ENCODE measurements at places on chromosomes 5 and 9. TPM values are rescaled to one million over a fixed set of nuclear protein-coding genes. Genes with fewer than 3 reads are reported as not detected.

GRCh38 chr5:170907758-170908157 is 45.9 kb downstream of the RANBP17 start:
- no peak overlapping the region for H3K4me3 ChIP-seq
- no peaks in the 10 kb centered on the region for H3K4me1 ChIP-seq
- no peaks in the 10 kb centered on the region for H3K27me3 ChIP-seq
- no peaks in the 10 kb centered on the region for H3K36me3 ChIP-seq
- no peak overlapping the region for H3K27ac ChIP-seq

DNA sequence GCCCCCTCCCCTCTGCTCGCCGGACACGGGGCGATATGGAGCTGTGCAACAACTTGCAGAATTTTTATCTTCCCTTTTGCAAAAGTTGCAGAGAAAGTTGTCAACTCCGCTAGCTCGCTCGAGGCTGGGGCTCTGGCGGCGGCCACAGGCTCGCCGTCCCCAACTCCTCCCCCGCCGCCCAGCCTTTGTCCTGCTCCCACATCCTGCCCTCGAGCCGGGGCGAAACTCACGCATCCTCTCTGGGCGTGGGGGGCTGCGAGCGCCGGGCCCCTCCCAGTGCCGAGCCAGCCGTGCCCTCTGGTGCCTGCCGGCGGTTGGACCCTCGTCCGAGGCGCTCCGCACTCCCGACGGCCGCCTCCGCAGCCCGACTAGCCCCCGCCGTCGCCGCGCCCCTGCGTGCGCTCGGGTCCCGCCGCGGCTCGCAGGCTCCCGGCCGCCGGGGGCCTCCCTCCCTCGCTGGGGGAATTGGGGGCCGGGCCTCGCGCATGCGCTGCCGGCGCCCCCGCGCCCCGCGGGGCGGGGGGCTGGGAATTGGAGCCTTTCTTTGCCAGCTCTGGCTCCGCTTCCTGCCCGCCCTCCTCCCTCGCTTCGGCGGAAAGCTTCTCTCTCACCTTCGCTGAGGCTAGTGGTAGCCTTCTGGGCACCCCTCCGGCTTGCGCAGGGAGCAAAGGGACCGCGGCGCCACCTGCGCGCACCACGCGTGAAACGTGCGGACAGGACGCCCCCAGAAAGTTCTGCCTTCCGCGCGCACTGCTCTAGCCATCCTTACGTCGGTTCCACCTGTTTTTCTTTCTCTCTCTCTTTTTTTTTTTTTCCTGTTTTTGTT is at the start of gene CCNJL:
Gene CCNJL, minus strand, starts transcription at position 431 of the 826 bp plus-strand sequence. CDS start 641 bp downstream, outside the sequence.
- peaks cover 7% of the 10 kb centered on the region for H3K27me3 ChIP-seq
- H3K27ac ChIP-seq = peak within 1 kb of the TSS; percentile 5
- peak within 1 kb of the TSS; percentile 38 for H3K4me3 ChIP-seq
- H3K36me3 ChIP-seq = no peaks in the 10 kb centered on the region
- peak; percentile 62 for DNase-seq
- H3K4me1 ChIP-seq = no peaks in the 10 kb centered on the region

- no peak overlapping the region for H3K27ac ChIP-seq
- no peak overlapping the region for H3K4me3 ChIP-seq
- H3K4me1 ChIP-seq = no peaks in the 10 kb centered on the region
- no peaks in the 10 kb centered on the region for H3K27me3 ChIP-seq
These were observed 379.0 kb downstream of the GLIS3 start for GRCh38 chr9:3920604-3921582.

DNA sequence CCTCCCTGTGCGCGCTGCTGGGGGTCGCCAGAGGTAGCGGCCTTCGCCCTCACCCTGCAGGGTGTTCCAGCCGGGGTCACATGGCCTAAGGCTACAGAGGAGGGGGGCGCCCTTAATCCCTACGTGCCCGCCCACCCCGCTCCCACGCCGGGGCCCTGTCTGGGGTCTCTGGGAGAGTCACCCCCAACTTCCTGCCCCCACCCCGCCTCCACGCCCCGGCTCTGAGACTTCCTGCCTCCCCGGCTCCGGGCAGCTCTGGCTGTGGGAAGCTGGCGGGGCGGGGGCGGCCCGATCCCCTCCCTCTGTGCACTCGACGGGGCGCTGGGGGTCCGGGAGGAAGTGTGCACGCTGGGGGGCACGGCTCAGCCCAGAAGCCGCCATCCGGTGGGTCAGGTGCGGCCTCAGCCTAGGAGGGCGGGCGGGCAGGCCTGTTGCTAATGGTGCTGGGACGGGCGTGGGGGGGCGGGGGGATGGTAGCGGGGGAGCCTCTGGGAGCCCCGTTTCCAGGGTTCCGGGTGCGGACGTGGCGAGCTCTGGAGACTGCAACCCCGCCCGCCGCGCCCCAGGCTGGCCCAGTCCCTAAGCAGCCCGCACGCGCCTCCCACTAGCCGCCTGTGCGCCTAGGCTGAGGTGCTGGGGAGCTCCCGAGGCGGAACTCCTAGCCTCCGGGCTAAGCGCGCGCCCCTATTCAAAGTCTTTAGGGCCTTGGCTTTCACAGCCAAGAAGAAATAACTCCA is 61.6 kb downstream of the CXXC5 start:
- H3K4me1 ChIP-seq = no peaks in the 10 kb centered on the region
- H3K27ac ChIP-seq = no peak overlapping the region
- H3K36me3 ChIP-seq = no peaks in the 10 kb centered on the region
- DNase-seq = no peak
- no peak overlapping the region for H3K4me3 ChIP-seq

GRCh38 chr9:14960881-14961280 is 50.7 kb upstream of the FREM1 start:
- H3K27me3 ChIP-seq = no peaks in the 10 kb centered on the region
- H3K27ac ChIP-seq = no peak overlapping the region
- H3K36me3 ChIP-seq = no peaks in the 10 kb centered on the region

- DNase-seq = no peak
- H3K27me3 ChIP-seq = no peaks in the 10 kb centered on the region
- H3K4me1 ChIP-seq = no peaks in the 10 kb centered on the region
- H3K36me3 ChIP-seq = no peaks in the 10 kb centered on the region
- H3K27ac ChIP-seq = no peak overlapping the region
- H3K4me3 ChIP-seq = no peak overlapping the region
These were observed 299.1 kb upstream of the TYRP1 start for GRCh38 chr9:12394105-12394504.

DNA sequence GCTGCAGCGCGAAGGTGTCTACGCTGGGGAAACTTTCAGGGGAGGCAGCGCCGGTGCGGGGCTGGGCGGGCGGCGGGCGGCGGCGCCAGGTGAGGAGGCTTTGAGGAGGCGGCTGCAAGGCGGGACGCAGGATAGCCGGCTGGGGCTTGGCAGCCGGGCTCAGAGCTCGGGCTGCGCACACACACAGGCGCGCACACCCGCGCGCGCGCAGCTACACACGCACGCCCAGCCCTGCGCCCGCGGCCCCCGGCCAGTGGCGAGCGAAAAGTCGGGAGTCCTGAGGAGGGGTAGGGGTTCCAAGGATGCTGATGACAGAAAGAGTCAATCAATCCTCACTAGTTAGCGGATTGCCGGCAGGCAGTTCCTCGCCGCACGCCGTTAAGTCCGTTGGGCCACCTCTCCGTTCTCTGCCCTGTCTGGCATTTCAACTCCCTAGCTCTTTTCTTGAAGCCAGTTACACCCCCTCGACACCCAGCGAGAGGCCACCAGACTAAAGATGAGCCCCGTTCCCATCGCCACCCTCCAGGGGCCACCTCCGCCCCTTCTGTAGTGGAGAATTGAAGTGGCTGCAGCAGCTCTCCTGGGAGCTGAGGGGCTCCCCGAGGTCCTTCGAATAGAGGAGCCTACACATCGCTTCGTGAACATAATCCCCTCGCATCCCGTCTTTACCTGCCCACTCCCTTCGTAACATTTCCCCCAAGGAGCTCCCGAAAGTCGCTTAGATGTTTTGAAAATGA is 1640.3 kb upstream of the C9orf72 start:
- DNase-seq = peak; percentile 44
- H3K36me3 ChIP-seq = no peaks in the 10 kb centered on the region
- no peak within 1 kb of the TSS for H3K27ac ChIP-seq
- peak within 1 kb of the TSS; percentile 9 for H3K4me3 ChIP-seq

GRCh38 chr5:101915554-101915953 is 380.5 kb downstream of the SLCO4C1 start:
- H3K27ac ChIP-seq = no peak overlapping the region
- no peaks in the 10 kb centered on the region for H3K27me3 ChIP-seq
- no peaks in the 10 kb centered on the region for H3K4me1 ChIP-seq
- H3K36me3 ChIP-seq = no peaks in the 10 kb centered on the region
- no peak for DNase-seq

DNA sequence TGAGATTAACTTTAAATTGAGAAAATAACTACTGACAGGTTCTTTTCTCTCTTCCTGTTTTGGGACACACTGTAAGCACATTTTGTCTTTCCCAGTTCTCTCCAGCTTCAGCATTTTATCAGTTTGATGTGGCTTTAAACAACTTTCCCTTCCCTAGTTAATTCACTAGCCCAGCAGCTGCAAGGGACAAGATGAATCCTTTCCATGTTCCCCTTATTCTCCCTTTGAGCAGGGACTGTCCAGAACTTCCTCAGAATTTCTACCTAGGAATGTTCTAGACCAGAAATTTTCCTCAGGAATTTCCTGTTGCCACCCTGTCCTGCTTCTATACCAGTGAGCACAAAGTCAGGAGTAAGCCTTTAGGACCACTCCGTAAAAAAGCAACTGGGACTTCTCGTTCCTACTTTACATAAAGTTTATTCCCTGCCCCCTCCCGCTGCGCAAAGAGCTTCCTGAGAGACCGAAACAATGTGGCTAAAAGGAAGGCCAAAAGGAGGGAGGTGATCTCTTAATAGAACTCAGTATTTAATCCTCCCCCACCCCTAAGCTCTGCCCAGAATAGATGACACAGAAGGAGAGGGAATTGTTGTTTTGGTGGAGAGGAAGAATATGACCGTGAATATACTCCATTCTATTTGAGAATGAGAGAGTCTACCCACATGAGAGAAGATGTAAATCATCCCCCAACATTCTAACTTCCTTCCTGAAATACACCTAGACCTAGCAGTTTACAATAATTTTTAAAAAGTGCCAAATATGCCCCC is 61.9 kb downstream of the GLIS3 start:
- H3K4me1 ChIP-seq = no peaks in the 10 kb centered on the region
- H3K36me3 ChIP-seq = no peaks in the 10 kb centered on the region
- no peaks in the 10 kb centered on the region for H3K27me3 ChIP-seq
- H3K4me3 ChIP-seq = no peak overlapping the region
- DNase-seq = no peak
- no peak overlapping the region for H3K27ac ChIP-seq

DNA sequence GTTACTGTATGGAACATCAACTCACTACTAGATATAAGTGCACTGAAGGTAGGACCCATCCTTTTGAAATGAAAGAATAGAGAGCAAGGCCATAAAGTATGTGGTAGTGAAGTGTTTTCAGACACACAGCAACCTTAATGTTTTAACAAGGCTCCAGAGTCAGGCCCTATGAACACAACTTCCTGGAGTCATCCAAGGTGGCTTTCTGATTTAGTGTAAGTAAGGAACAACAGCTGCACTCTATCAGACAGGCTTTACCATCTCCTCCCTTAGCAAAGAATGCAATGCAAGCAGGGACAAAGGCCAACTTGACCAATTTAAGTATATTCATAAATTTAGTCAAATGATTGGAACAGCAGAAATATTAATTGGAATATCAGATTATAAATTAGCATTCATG is 90.1 kb downstream of the MPDZ start:
- no peaks in the 10 kb centered on the region for H3K36me3 ChIP-seq
- no peaks in the 10 kb centered on the region for H3K4me1 ChIP-seq
- no peak for DNase-seq
- H3K27me3 ChIP-seq = no peaks in the 10 kb centered on the region
- peak overlapping the region; percentile 38 for H3K27ac ChIP-seq
- no peak overlapping the region for H3K4me3 ChIP-seq

GRCh38 chr5:74500110-74500917 is 140.2 kb downstream of the ENC1 start:
- no peaks in the 10 kb centered on the region for H3K36me3 ChIP-seq
- H3K4me1 ChIP-seq = peaks cover 34% of the 10 kb centered on the region
- H3K27me3 ChIP-seq = no peaks in the 10 kb centered on the region
- no peak for DNase-seq
- peak overlapping the region; percentile 18 for H3K27ac ChIP-seq
- H3K4me3 ChIP-seq = peak overlapping the region; percentile 26

GRCh38 chr9:3992924-3993323 is 306.9 kb downstream of the GLIS3 start:
- no peak overlapping the region for H3K27ac ChIP-seq
- no peak overlapping the region for H3K4me3 ChIP-seq
- no peaks in the 10 kb centered on the region for H3K4me1 ChIP-seq
- DNase-seq = no peak
- no peaks in the 10 kb centered on the region for H3K36me3 ChIP-seq

GRCh38 chr5:57529864-57530263 is 47.3 kb upstream of the ACTBL2 start:
- no peaks in the 10 kb centered on the region for H3K36me3 ChIP-seq
- no peaks in the 10 kb centered on the region for H3K4me1 ChIP-seq
- no peak overlapping the region for H3K27ac ChIP-seq
- no peaks in the 10 kb centered on the region for H3K27me3 ChIP-seq

DNA sequence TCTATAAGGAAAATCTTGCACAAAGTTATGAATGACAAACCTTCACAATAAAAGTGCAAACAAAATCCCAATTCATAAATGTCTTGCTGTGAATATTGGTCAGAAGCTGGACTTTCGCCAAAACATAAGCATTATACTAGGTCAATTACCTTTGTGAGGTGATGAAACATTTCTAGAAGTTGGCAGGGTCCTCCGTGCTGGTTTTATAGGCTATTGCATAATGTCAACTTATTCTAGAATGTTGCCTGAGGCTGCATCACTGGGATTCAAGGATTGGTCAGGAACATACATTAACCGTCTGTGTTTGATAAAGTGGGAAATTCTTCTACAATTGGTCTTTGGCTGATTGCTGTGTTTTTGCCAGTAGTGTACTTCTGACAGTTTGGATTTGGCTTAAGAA is 49.8 kb upstream of the PALM2AKAP2 start:
- no peaks in the 10 kb centered on the region for H3K4me1 ChIP-seq
- DNase-seq = peak; percentile 51
- H3K36me3 ChIP-seq = no peaks in the 10 kb centered on the region
- no peaks in the 10 kb centered on the region for H3K27me3 ChIP-seq
- no peak overlapping the region for H3K4me3 ChIP-seq

- no peaks in the 10 kb centered on the region for H3K4me1 ChIP-seq
- DNase-seq = no peak
- no peaks in the 10 kb centered on the region for H3K27me3 ChIP-seq
- no peak overlapping the region for H3K4me3 ChIP-seq
These were observed 184.6 kb upstream of the PUM3 start for GRCh38 chr9:3028535-3028934.

Gene GCNT4
- total RNA-seq = 0.44 TPM

Gene SLC6A18
- not detected for total RNA-seq

Gene NSUN2
- total RNA-seq = 42.5 TPM

Gene SIT1
- not detected for total RNA-seq

Gene ATG12
- total RNA-seq = 32.4 TPM

Gene PDLIM7
- 3.7 TPM for total RNA-seq
